Left colon (tissue), 2 donors: ENCODE measurements at places on chromosomes 11 and 22.
A peak's percentile ranks its signal among the peaks of the same experiment; 100 is the strongest.

DNA sequence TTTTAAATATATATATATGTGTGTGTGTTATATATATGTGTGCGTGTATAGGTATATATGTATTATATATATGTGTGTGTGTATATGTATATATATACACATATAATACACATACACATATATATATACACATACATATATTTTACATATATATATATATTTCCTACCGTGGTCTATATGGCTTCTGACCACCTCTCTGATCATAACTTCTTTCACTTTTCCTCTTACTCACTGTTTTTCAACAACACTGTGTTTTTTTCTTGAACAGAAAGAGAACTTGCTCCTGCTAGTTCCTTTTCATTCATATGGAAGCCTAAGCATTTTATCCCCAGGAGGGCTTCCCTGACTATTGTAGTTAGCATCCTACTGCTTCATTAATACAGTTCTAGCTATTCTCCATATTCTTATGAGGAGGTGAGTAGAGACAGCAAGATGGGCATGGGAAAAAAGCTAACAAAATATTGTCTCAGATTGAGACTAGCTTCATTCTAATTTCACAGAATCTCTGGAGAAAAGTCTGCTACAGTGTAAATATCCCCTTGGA is 38.5 kb upstream of the CTSC start:
- no peak for DNase-seq

DNA sequence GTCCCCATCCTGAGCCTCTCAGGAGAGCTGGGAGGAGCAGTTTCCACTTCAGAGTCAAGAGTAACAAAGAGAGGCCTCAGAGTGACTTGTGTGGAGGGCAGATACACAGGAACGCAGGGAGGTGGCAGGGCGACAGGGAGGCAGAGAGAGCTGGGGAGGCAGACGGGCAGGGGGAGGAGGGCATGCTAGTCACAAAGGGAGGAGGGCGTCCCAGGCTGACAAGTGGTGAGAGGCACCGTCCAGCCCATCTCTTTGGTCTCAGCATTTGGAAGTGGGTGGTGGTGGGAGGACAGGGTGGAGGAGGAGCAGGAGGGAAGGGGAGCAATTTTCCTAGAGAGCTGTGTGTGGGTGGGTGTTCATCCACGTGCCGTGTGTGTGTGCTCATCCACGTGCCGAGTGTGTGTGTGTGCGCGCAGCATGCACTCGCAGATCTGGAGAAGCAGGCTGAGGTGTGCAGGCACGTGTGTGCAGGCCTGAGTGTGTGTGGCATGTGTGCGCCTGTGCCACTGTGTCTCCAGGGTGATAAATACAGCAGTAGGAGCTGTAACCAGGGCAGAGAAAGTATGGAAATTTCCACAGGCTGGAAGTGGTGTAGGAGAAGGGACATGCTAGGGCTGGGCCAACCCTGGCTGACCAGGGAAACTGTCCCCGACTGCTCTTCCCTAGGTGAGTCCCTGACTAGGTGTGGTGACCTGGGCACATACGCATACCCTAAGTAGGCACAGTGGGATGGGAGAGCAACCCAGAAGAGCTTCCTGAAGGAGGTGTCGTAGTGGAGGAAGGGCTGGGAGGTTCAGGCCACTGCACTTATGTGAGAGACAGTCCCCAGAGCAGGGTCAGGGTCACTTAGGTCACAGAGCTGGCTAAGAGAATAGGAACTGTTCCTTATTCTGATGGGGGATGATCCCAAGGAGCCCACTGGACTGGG is 7.3 kb upstream of the PDE2A start:
- no peak for DNase-seq

GRCh38 chr11:121557348-121557747 is 104.6 kb upstream of the SORL1-AS1 start:
- DNase-seq = no peak

GRCh38 chr11:93482556-93482955 is 60.6 kb downstream of the SMCO4 start:
- no peak for DNase-seq

- no peak for DNase-seq
Measured at GRCh38 chr11:33635161-33635560, 65.5 kb downstream of the C11orf91 start.

DNA sequence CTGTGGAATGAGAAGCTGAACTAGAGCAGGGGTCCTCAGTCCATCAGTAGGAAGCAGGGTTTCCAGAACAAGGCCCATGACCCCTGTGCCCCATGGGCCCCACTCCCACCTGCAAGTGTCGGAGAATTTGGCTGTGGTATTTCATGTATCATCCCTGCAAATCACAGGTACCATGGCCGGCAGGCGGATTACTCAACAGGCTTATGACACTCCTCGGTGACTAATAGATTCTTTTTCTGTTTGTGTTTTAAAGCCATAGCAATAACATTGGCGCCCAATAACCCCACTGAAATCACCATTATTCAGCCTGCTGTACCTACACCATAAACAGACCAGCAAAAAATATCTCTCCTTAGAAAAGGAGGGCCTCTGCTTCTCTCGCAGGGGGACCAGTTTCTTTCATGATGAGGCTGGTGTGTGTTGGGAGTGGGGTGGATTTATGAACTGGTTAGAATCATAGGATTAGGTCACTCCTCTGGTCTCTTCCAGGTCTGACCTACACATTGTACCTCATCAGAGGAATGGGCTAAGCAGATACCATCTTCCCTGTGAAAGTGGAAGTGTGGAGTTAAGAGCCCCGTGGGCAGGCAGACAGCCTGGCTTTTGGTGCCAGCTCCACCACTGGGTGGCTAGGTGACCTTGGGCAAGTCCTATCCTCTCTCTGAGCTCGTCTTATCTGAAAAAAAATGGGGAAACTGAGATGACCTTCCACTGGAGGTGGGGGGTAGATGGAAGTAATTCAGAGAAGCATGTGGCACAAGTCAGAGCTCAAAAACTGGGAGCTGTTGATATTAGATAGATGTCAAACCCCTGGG is 60.2 kb upstream of the WNT11 start:
- no peak for DNase-seq

DNA sequence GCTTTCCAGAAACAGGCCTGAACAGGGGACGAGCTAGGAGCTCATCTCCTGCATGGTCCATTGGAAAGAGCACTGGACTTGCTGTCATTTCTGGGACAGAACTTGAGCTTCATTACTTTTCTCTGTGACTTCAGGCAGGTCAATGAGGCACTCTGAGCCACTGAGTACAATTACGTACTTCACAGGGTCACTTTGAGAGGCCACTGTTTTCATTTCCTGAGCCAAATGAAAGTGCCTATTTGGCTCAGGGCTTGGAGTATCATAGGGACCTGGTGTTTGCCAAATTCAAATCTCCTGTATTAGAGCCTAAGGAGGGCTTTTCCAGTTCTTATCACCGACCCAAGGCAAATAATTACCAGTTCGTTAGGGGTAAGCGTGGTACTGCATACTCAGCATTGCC is 319.3 kb downstream of the CADM1 start:
- DNase-seq = no peak

GRCh38 chr11:10645212-10645795 is 48.3 kb downstream of the IRAG1 start:
- no peak for DNase-seq

GRCh38 chr11:21489416-21490115 is 703.3 kb upstream of the ANO5 start:
- DNase-seq = no peak

DNA sequence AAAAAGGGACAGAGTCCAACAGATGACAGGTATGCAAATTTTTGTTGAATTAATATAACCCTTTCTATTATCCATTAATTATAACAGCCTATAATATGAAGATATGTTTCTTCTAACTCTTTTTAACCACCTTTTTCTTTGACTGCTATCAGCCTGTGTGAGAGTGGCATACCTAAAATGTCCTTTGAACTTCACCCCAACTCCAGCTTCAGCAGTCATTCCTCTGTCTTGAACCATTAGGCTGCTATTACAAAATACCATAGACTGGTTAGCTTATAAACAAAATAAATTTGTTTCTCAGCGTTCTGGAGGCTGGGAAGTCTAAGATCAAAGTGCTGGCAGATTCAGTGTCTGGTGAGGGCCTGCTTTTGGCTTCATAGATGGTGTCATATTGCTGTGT is 564.6 kb upstream of the FAT3 start:
- DNase-seq = no peak

DNA sequence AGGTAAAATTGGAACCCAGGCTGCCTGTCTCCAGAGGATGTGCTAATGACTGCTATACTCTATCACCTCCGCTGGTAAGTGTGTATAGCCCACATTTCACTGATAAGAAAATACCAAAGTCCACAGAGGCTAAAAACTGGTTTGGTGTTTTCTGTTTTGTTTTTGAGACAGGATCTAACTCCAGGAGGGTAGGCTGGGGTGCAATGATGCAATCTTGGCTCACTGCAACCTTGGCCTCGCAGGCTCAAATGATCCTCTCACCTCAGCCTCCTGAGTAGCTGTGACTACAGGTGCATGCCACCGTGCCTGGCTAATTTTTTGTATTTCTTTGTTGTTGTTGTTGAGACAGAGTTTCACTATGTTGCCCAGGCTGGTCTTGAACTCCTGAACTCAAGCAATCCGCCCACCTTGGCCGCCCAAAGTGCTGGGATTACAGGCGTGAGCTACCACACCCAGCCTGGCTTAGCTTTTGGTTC is 409.8 kb downstream of the LARGE1 start:
- DNase-seq = no peak

DNA sequence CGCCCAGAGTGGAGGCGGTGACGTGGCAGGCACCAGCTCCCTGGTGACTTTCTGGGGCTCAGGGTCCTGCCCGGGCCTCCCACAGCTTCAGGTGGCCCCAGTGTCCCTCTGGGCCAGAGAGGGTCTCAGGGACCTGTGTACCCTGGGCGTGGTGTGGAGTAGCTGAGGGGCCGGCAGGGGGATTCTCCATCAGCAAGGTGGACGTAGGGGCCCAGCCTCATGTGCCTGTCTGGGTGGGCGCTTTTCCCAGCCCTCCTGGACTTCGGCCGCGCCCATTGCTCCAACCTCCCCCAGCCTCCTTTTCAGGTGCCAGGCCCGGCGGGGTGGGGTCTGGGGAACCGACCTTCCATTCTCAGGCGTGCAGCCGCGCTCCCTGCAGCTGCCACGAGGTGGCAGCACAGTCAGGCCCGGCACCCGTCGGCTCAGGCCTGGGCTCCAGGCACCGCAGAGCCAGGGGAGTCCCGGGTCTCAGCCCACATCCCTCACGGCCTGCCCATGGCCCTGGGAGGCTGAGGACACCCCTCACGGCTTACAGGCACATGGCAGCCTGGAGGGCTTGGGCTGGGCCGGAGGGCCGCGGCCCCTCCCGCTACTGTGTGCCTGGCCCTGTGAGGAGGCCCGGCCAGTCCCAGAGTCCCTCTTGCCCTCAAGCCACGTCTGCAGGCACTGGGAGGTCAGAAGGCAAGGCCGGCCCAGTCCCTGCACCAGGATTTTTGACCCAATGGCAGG is 19.9 kb upstream of the MUC5B start:
- DNase-seq = peak; percentile 76

- DNase-seq = no peak
Measured at GRCh38 chr22:30116362-30117117, 36.3 kb downstream of the HORMAD2 start.

GRCh38 chr11:75100314-75100713 is 3.6 kb upstream of the OR2AT4 start:
- DNase-seq = no peak

DNA sequence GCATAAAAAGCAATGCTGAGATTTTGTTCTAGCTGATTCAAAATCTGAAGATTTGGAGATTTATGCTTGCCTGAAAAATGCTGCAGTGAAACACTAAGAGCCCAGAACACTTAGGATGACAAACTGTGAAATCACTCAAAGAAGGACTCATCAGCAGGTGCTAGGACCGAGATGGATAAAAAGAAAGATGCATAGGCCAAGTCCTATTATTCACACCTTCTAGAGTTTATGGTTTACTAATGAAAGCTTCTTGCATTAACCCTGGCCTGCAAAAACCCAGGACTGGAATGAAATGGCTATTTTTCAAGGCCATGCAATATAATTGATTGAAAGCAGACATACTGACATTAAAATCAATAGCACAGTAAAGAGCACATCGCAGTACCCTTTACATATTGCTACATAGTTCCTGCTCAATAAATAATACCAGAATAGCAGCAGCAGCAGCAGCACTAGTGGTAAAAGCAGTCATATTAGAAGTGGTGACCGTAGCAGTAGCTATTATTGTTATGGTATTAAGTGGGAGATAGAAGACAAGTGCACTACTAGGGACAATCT is 161.7 kb downstream of the RAB38 start:
- no peak for DNase-seq

GRCh38 chr22:44155115-44155514 is 25.6 kb upstream of the PARVG start:
- DNase-seq = no peak

DNA sequence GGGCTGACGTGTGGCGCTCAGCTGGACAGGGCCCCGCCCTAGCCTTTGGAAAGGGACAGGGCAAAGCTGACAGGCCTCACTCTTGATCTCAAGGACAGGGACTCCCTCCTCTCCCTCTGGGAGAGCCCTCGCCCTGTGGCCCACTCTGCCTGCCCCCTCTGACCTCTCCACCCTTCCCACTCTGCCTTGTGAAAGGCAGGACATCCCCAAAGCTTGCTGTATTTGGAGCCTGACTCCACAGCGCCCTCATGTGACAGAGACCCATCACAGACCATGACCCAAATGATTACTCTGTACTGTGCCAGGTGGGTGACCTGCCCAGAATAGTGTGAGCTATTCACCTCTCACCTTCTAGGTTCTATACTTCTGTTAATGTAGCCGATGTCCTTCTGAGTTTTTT is 18.8 kb downstream of the P2RY2 start:
- peak; percentile 70 for DNase-seq

DNA sequence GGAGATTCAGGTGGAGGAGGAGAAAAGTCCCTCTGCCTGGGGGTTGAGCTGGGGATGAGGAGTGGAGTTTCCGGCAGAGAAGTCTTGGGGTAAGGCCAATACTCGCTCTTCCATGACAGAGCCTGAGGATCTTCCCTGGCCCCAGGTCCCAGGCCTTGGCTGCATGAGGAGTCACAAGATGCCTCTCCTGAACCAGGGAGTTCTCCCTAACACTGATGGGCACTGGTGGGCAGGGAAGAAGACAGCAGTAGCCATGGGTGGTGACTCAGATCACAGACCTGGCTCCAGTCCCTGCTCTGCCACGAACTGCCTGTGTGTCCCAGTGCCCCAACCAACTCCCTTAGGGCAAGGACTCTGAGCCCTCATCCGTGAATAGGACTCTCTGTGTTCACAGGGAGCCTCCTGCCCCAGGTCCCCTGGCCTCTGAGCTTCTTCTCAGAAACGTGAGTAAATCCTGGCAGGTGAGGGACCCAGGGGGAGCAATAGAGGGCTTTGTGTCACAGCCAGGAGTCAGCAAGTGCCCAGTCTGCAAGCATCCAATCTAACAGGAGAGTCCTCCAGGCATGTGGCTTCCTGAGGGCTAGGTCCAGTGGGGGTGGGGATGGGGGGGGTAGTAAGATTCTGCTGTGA is 45.5 kb upstream of the FTH1 start:
- no peak for DNase-seq

DNA sequence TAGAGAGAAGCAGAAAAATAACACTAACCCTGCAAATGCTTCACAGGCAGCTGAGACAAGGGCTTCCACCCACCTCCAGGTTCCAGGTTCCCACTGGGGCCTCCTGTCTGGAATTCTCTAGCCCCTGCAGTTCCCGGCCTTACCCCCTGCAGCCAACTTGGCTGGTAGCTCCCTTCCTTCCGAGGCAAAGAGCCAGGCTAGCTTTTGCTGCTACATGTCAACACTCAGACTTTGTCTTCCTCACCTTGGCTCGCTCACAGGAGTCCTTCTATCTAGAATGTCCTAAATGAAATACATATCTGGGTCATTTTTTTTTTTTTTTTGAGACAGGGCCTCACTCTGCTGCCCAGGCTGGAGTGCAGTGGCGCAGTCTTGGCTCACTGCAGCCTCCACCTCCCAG is 9.9 kb upstream of the TTLL1 start:
- no peak for DNase-seq

- no peak for DNase-seq
Measured at GRCh38 chr11:65412271-65413076, 10.1 kb upstream of the NEAT1 start.

GRCh38 chr22:42791721-42792452 is 65.2 kb downstream of the ARFGAP3 start:
- no peak for DNase-seq
